ENCODE measurements at places on chromosomes 13 and 19. TPM values are rescaled to one million over a fixed set of nuclear protein-coding genes. Genes with fewer than 3 reads are reported as not detected.

ZNF582 gene
- 1.3 TPM for total RNA-seq

EBI3 gene
- total RNA-seq, result 0.73 TPM

CERS1 gene
- 0.53 TPM for total RNA-seq

ZNF253 gene
- total RNA-seq, result 2.3 TPM

PODNL1 gene
- total RNA-seq, result 1.1 TPM

PRTN3 gene
- not detected for total RNA-seq

THSD8 gene
- not detected for total RNA-seq

GPR183 gene
- not detected for total RNA-seq

KLHL1 gene
- total RNA-seq, result not detected

ACP7 gene
- 0.10 TPM for total RNA-seq

LRG1 gene
- total RNA-seq, result 0.79 TPM

HS6ST3 gene
- 0.10 TPM for total RNA-seq

PGLYRP2 gene
- total RNA-seq, result not detected
